ENCODE measurements at places on chromosomes 7 and 10. TPM values are rescaled to one million over a fixed set of nuclear protein-coding genes. Genes with fewer than 3 reads are reported as not detected.

The BCCIP gene
- total RNA-seq, result 48.8 TPM

- H3K27ac ChIP-seq, result no peak overlapping the region
- peaks cover 49% of the 10 kb centered on the region for H3K4me1 ChIP-seq
- peak overlapping the region; percentile 68 for H3K4me3 ChIP-seq
- H3K27me3 ChIP-seq, result no peaks in the 10 kb centered on the region
- peak; percentile 35 for DNase-seq
- no peaks in the 10 kb centered on the region for H3K36me3 ChIP-seq
These were observed 5.8 kb downstream of the UNC5B start for GRCh38 chr10:71218046-71218650.

DNA sequence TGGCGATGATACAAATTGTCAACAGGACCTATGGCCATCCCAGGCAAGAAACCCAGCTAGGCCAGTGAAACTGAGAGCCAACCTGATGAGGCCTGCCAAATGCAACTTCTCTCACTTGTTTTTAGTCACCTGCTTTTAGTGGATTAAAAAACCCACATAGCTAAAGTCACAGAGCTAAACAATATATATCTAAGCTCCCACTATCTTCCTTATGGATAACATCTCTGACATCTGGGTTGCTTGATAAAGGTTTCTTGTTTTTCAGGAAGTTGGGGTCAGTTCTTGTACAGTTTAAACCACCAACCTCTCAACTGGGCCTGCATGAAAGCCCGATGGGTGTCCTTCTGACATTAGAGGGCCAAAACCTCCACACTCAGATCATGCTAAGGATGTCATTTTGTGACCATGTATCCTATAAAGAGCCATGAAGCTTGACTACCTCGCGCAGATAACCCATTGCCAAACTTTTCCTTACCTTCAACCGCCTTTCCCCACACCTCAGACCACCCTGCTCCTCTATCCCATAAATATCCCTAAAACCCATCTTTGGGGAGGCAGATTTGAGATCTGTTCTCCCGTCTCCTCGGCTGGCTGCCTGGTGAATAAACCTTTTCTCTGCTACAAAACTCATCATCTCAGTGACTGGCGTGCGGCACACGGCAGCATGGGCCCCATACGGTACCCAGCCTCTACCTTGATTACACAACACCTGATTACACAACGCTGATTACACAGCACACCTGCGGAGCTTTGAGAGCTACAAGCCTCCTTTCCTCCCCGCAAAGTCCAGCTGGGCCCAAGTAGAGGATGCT lies 797 bp upstream of the STMP1 start:
- peak overlapping the region; percentile 94 for H3K27ac ChIP-seq
- peaks cover 46% of the 10 kb centered on the region for H3K4me1 ChIP-seq
- H3K27me3 ChIP-seq, result no peaks in the 10 kb centered on the region

The TUBAL3 gene
- total RNA-seq, result not detected

DNA sequence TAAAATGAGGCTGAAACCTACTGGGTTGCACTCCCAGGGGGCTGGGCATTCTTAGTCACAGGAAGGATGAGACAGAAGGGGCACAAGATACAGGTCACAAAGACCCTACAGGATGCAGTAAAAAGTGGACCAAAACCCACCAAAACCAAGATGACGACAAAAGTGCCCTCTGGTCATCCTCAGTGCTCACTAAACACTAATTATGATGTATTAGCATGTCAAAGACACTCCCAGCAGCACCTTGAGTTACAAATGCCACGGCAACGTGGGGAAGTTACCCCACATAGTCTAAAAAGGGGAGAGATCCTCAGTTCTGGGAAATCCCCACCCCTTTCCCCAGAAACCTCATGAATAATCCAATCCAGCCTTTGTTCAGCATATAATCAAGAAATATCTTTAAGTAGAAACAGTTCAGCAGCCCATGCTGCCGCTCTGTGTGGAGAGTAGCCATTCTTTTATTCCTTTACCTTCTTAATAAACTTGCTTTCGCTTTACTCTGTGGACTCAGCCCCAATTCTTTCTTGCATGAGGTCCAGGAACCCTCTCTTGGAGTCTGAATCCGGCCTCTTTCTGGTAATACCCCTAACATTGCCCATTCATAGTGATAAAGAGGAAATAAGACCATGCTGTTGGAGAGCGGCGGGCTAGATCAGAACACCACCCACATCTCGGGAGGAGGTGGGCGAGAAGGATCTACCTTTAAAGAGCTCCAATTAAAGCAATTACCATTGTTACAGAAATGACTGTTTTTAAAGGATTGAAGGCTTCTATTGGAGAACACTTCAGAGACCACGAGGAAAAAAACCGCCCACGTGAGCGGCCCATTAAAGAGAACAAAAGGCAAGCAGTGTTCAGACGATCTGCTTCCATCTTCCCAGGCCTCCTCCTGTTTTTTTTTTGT lies 170.9 kb downstream of the USP6NL start:
- no peak overlapping the region for H3K4me3 ChIP-seq
- no peaks in the 10 kb centered on the region for H3K27me3 ChIP-seq
- no peak for DNase-seq
- H3K27ac ChIP-seq, result no peak overlapping the region
- H3K4me1 ChIP-seq, result no peaks in the 10 kb centered on the region
- no peaks in the 10 kb centered on the region for H3K36me3 ChIP-seq

DNA sequence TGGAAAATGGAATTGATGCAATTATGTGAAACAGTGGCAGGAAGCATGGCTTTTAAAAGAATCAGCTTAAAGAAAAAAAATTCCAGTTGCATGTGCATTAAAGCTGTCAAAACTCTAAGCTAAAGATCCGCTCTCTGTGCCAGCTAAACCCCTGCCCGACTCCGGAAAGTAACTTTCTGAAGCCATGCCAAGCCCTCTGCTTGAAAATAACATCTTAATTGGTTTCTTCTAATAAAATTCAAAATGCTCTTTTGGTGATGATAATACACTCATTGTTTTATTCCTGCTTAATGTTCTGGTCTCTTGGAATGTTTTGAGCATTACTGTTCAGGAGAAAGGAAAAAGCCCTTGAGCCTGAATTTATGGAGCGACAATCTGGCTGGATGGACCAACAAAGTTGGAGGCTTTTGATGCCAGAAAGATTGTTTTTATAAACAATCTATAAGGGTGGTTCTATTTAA lies 11.7 kb downstream of the SEMA3C start:
- H3K36me3 ChIP-seq, result no peaks in the 10 kb centered on the region
- H3K27ac ChIP-seq, result no peak overlapping the region
- H3K27me3 ChIP-seq, result no peaks in the 10 kb centered on the region
- no peak for DNase-seq
- no peaks in the 10 kb centered on the region for H3K4me1 ChIP-seq
- no peak overlapping the region for H3K4me3 ChIP-seq

GRCh38 chr7:40833191-40833887 lies 698.5 kb downstream of the SUGCT start:
- H3K27me3 ChIP-seq, result no peaks in the 10 kb centered on the region
- DNase-seq, result no peak
- no peaks in the 10 kb centered on the region for H3K4me1 ChIP-seq
- H3K36me3 ChIP-seq, result no peaks in the 10 kb centered on the region
- no peak overlapping the region for H3K4me3 ChIP-seq

- peak; percentile 68 for DNase-seq
- H3K4me3 ChIP-seq, result peak overlapping the region; percentile 30
- no peaks in the 10 kb centered on the region for H3K36me3 ChIP-seq
- H3K4me1 ChIP-seq, result peaks cover 43% of the 10 kb centered on the region
These were observed 17.0 kb upstream of the NODAL start for GRCh38 chr10:70458329-70459060.

DNA sequence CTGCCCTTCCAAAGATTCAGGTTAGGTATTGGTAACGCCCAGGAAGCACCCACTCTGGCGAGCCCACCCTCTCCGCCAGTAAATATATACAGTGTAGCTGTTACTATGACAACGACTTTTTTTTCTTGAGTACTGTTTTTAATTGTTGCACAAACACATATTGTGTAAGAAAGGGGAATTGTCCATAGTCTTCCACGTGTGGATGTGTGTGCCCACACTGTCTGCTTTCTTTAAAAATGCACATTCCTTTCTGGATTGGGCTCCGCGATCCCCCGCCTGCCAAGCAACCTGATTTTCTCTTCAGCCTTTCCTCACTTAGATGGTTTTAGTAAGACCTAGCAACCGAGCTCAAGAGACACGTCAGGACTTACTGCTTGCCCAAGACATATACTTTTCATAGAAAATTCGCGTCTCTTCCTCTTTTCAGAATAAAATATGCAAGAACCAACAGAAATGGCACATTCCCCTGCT lies 247.8 kb downstream of the EBF3 start:
- H3K27ac ChIP-seq, result no peak overlapping the region
- H3K4me3 ChIP-seq, result no peak overlapping the region
- H3K4me1 ChIP-seq, result no peaks in the 10 kb centered on the region
- H3K27me3 ChIP-seq, result no peaks in the 10 kb centered on the region
- H3K36me3 ChIP-seq, result no peaks in the 10 kb centered on the region

- H3K27me3 ChIP-seq, result no peaks in the 10 kb centered on the region
- H3K27ac ChIP-seq, result peak overlapping the region; percentile 32
- no peak overlapping the region for H3K4me3 ChIP-seq
- no peak for DNase-seq
These were observed 47.5 kb downstream of the ZNF467 start for GRCh38 chr7:149725916-149726315.

DNA sequence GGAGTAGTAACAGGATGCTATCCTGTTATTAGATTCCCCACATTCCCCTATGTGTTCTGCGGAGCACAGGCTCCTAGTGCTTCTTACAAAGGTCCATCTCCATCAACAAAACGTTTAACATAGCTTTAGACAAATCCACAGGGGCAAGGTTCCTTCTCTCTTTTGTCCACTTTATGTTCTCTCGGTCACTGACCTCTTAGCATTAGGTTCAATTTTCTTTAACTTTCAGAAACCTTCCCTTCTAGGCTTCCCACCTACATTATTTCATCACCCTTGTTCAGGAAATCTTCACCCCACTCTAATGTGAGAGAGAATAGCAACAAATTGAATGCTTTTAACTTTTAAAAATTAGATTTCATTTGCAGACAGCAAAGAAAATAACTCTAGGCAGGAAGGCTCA lies 84.9 kb downstream of the DOCK4 start:
- H3K27me3 ChIP-seq, result no peaks in the 10 kb centered on the region
- H3K4me3 ChIP-seq, result no peak overlapping the region
- no peaks in the 10 kb centered on the region for H3K4me1 ChIP-seq
- no peak for DNase-seq
- H3K27ac ChIP-seq, result no peak overlapping the region

DNA sequence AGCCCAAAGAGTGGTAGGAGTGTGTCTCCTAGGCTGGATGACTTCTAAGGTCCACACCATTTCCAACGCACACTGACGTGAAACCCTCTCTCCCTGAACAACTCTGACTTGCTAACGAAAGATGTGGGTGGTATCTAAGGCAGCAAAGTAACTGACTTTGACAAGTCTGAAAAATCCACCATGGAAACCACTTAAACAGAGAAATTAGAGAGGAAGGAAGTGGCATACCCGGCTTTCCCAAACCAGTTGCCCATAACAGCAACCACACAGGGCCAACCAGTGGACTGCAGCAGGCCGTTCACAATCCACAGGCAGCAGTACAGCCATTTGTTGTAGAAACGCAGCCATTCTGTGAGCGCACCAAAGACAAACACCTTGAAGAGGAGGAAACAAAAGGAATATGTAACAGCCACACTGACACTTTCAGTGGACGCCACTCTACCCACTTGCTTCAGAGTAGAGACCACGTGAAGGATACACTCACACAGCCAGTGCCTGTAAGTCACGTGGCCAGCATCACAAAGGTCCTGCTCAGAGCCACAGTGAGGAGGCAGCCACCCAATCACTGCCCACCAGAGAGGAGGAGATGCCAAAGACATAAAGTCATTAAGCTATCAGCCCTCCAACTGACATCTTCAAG lies 39.8 kb downstream of the SLC37A3 start:
- peaks cover 65% of the 10 kb centered on the region for H3K36me3 ChIP-seq
- H3K27ac ChIP-seq, result no peak overlapping the region
- no peaks in the 10 kb centered on the region for H3K4me1 ChIP-seq
- H3K27me3 ChIP-seq, result no peaks in the 10 kb centered on the region

DNA sequence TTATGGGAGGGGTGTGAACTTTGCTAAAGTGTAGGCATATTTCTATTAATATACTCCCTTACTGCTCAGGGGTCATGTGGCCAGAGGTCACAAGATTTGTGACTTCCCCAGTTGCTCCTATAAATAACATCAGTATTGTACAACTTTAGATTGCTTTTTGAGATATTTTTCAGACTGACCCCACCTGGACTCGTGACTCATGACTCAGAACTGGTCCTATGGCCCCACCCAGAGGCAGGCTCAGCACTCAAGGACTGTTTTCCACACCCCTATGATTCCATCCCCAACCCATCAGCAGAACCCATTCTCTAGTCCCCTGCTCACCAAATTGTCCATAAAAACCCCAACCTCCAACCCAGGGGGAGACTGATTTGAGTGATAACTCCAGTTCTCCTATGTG lies 2.7 kb upstream of the CUL2 start:
- DNase-seq, result no peak
- no peaks in the 10 kb centered on the region for H3K27me3 ChIP-seq
- no peaks in the 10 kb centered on the region for H3K36me3 ChIP-seq
- H3K27ac ChIP-seq, result no peak overlapping the region
- no peak overlapping the region for H3K4me3 ChIP-seq

The EPO gene
- total RNA-seq, result not detected

GRCh38 chr10:78170026-78170475 lies 136.4 kb downstream of the RPS24 start:
- H3K4me3 ChIP-seq, result no peak overlapping the region
- H3K27ac ChIP-seq, result no peak overlapping the region
- peaks cover 6% of the 10 kb centered on the region for H3K4me1 ChIP-seq
- H3K36me3 ChIP-seq, result no peaks in the 10 kb centered on the region
- DNase-seq, result no peak
